Iris pigment epithelial cell (primary cell): ENCODE measurements at places on chromosomes 13 and 19.
A peak's percentile ranks its signal among the peaks of the same experiment; 100 is the strongest.

DNA sequence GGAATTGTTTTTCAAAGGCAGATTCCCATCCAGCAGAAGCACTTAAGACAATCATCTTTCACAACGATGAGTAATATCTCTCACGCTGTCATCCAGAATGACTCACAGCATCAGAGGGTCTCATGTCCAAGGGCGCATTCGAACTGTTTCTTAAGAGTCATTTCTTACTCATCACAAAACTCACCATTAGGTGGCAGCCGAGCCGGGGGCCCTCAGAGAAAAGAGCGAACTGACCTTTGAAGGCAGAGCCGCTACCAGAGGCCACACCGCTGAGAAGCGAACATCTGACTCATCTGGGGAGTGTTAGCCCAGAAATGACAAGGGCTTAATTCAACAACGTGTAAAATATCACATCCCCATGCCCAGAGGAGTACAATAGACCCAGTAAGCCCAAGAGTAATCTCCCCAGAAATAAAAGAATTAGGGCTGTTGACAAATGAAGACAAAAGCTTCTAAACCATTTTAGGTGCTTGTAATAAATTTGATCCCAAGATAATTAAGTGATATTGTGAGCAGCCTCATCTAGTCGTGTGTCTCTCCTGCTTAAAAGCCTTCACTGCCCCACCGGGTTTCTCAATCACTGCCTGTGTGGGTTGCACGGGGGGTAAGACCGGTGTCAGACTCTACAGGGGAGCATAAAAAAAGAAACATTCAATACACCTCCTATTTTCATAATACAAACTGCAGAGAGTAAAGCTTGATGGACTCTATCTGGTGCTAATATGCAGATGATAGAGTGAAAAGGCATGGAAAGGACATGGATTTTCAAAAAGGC lies 96.2 kb downstream of the CYSLTR2 start:
- DNase-seq: peak; percentile 100

DNA sequence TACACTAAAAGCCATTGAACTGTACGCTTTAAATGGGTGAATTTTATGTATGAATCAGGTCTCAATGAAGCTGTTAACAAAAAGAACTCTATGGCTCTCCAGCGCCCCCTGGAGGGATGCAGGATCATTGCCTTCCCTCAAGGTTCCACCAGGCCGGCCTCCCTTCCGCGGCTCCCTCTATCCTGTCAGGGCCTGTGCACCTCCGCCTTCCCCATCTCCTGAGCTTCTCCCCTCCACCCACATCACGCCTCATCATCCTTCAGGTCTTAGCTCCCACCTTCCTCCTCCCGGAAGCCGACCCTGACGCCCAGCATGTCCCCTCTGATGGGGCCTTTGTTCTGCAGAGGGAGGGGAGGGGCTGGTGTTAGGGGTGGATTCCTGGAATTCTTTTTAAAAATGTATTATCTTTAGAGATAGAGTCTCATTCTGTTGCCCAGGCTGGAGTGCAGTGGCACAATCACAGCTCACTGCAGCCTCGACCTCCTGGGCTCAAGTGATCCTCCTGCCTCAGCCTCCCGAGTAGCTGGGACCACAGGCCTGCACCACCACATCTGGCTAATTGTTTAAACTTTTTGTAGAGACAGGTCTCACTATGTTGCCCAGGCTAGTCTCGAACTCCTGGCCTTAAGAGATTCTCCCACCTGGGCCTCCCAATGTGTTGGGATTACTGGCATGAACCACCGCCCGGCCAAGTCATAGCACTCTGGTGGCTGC lies 27.7 kb downstream of the MEIS3 start:
- DNase-seq: peak; percentile 58

DNA sequence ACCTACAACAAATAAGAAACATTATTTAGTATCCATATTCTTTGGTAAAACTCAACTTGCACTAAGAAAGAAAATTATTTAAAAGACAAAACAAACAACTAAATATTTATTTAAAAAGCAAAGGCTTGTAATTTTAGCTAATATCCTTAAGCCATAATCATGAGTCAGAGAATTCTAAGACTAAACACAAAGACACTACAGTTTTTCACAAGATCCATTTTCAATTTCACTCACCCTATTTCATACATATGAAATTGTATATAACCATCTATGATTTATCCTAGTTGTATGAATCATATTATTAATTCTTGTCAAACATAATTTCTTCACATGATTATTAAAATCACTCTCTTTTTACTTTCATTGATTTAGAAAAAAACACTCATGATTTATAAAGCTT lies 64.3 kb downstream of the MICU2 start:
- no peak for DNase-seq

DNA sequence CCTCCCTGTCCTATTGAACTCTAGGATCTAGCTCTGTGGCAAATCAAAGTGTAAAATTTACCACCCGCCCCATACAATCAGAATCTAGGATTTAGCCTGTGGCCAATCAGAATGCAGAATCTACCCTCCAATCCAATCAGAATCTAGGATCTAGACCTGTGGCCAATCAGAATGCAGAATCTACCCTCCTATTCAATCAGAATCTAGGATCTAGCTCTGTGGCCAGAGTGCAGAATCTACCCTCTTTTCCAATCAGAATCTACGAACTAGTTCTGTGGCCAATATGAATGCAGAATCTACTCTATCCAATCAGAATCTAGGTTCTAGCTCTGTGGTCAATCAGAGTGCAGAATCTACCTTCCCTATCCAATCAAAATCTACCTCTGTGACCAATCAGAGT lies 25.8 kb downstream of the PRKD2 start:
- no peak for DNase-seq

GRCh38 chr19:3606174-3606689 lies 443 bp downstream of the TBXA2R start:
- DNase-seq: no peak

DNA sequence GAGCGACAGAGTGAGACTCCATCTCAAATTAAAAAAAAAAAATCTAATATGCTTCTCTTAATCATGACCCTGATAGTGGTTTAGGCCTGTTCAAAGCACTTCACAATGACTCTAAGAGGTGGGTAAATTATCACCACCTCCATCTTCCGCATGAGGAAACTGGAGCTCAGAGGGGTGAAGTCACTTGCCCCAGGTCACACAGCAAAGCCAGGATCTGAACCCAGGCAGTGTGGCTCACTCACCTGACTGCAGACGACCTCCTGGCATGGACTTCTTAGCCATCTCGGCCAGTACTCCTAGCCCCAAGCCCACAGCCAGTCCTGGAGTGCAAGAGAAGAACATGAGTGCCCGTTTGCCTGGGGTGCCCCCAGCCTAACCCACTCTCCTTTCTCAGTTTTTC lies 6.9 kb downstream of the COQ8B start:
- no peak for DNase-seq

DNA sequence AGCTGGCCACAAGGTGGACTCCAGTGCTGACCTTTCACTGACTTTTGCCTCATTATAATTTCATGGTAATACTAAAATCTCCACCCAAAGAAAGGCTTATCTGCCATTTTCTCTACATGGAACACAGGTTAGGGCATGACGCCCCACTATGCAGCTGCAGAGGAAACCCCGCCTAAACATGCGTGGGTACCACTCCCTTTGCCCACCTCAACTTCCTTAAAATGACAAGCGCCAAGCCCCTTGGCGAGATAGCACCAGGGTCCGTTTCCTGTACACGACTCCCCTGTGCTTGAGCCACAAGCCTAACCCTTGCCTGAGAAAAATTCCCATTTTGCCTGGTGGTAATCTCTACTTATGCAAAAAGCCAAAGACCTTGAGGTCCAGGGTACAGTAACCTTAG lies 36.0 kb upstream of the PABPC3 start:
- no peak for DNase-seq

DNA sequence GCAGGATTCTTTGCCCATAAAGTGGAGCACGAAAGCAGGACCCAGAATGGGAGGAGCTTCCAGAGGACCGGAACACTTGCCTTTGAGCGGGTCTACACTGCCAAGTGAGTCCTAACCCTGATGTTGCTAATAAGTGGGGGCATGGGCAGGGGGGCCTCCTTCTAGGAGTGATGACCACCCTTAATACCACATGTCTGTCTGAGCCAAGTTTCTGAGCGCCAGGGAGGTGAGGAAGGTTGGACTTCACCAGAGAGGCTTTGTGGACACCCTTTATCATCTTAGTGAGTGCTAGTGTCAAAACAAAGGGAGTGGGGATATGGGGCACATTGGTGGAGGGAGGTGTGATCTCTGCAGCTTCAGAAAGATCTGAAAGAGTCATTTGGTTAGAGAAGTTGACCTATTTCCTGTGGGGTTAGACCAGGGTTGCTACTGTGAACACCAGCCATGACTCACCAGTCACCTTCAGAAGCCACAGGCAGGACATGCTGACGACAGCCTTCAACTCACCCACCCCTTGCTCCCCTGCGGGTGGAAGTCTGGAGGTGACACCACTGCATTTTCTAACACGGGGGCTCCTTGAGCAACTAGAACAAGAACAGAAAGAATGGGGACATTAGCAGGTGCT lies 8.8 kb downstream of the ALOX5AP start:
- DNase-seq: peak; percentile 59
